ENCODE measurements at places on chromosomes 4 and X.
A peak's percentile ranks its signal among the peaks of the same experiment; 100 is the strongest.

DNA sequence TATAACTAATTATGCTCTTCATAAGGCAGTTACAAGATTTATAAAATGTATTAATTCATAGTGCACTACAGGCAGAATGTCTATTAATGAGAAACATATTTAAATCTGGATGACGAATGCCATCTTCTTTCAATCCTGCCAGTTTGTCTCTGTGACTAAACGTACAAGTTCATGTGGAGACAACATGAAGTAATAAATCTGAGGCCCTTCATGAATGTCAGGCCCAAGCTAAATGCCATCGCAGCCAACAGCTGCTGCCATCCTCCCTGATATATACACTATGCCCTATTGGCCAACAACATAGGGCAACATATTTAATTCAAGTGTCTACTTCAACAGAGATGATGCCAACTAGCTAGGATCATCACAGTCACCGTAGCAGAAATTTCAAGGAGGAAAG, 43.7 kb downstream of the TSPAN5 start:
- DNase-seq, result no peak

- DNase-seq, result no peak
Measured at GRCh38 chr4:69765751-69766150, 5.3 kb upstream of the SULT1B1 start.

DNA sequence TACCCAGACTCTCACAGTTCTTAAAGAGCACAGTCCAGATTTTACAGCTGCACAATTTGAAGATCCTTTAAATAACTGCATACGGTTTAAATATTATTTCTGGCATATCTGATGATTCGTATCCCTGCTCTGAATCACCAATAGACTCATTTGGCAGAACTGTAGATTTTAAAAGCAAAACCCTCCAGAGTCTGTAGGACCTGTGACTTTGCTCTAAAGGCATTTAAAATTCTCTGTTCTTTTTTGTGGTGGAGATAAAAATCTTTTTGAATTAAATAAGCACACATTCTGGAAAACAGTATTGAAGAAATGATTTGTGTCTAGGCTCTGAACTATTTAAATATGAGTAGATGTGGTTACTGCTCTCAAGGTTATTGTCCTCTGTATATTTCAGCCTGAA, 246.2 kb upstream of the PITX2 start:
- no peak for DNase-seq

DNA sequence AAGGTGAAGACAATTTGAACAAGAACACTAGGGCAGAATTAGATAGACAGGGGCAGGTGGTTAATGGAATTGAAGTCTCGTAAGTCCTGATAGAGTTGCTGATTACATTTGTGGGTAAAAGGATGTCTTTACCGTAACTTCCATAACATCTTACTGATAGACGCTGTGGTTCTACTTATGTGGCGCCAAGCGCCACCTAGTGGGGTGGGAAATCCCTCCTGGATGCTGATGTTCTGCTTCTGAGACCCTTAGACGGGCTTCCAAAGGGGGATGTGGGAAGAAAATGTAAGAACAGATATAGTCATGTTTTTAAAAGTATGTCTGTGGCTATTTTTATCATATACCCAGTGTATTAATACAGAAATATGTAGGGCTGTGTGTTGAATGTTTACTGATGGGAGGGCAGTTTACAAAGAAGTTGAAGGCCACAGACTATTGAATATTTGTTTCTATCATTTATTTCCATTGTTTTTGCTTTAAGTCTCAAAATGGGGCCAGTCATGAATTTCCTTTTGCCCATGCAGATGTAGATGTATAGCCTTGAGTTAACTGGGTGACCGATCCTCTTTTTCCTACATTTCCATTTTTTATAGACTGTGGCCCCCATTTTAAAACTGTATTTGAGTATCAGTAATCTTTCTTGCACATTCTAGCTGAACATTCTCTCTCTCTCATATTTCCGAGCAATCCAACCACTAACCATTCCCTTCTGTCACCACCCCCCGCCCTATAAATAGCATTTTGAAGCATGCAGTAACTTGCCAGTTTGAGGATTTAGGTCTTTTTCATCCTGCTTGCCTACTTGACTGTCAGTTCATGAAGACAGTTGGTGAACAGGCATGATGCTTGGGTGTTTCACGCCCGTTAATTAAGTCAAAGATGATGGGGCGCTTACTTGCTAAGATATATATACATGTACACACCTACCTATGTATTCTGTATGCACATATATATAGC, 12.1 kb upstream of the TLR8 start:
- peak; percentile 15 for DNase-seq

DNA sequence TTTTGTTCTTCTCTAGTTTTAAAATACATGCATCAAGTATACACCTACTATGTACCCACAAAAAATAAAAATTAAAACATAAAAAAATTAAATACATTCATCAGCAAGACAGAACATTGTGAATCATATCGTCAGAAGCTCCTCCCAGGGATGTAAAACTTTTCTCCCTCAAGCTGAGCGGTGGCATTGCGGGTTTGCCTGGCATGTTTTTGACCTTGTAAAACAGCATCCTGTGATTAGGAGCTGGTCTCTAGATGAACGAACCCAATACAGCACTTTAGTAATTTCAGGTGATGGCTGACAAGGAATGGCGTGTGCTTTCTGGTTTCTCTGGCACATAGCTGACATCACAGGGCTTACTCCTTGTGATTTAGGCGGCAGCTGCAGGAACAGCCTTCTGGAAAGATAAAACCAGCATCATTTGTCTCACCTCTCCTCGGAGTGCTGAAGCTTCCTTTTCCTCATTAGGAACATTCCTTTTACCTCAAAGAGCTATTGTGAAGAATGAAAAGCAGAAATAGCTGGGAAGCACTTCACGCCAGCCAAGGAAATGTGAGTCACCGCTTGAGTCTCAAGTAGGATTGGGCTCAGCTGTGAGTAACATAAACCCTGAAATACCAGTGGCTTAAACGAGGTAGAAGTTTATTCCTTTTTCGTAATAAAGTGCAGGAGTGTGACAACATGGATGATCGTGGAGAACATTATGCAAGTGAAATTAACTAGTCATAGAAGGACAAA, 44.3 kb downstream of the NYX start:
- no peak for DNase-seq

DNA sequence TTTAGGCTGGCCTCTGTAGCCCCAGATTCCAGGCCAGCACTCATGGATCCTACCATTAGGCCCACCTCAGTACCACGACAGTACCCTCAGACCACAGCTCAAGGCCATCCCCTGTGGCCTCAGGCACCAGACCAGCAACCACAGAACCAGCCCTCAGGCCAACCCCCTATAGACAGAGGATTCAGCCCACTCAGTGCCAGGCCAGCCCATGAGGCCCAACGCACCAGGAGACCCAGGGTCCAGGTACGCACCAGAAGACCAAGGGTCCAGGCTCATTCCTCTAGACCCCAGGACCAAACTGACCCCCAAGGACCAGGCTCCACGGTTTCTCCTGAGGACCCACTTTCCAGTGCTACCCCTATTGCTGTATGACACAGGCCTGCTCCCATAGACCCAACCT, 39.5 kb upstream of the MAGEC2 start:
- DNase-seq, result no peak

DNA sequence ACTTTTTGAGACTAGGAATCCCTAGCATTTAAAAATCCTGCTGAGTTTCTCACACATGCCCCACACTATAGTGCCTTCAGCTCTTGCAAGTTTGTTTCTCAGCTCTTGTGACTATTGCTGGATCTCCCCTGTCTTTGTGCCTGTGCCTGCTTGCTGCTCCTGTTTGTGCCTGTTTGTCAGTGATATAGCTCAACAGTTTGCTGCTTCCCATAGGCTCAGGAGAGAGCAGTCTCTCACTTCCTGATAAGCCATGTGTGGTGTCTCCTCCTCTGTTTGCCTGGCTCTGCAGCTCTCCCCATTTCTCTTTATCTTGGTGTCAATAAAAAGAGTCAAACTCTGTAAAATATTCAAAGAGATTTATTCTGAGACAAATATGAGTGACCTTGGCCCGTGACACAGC, 259.8 kb upstream of the CLNK start:
- DNase-seq, result no peak

DNA sequence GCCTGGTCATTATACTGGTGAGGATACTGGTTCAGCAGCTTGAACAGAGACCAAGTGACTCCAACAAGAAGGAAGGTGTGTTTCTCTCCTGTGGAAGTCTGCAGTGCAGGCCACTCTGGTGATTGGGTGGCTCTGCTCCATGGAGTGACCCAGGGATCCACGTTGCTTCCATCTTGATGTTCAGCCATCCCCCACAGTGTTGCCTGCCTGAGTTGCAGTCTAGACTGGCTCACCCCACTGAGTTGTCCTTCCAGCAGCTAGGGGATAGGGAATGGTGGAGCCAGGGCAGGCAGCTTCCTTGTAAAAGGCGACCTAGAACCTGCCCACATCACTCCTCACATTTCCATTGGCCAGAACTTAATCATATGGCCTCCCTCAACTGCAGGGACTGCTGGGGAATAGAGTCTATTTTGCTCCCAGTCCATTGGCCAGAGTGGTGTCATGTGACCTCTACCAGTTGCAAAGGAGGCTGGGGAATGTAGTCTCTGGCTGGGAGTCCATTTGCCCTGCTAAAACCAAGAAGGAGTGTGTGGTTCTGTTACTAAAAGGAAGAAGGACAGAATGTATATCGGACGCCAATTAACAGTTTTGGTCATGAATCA, 8.0 kb downstream of the MAN2B2 start:
- DNase-seq, result peak; percentile 26

GRCh38 chr4:182348779-182349326, 105.7 kb downstream of the TENM3 start:
- DNase-seq, result no peak

DNA sequence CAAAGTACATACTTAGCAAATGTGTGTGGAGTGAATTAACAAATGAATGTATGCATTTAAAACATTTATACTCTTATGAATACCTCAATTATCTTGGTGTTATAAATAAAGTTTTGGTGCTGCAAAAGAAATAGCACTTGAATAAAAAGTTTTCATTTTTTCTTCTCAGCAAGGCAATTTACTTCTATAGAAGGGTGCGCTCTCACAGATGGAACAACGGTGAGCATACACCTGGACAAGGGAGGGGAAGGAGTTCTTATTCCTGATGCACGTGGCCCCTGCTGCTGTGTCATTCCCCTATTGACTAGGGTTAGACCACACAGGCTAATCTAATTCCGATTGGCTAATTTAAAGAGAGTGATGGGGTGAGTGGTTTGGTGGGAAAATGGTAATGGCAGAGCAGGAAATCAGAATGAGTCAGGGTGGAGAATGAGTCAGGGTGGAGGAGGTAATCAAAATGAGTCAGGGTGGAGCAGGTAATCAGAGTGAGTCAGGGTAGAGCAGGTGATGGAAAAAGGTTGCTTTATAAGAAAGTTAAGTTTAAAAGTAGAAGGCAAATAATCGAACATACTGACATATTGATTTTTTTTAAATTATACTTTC, 28.2 kb upstream of the PGK1 start:
- peak; percentile 64 for DNase-seq

DNA sequence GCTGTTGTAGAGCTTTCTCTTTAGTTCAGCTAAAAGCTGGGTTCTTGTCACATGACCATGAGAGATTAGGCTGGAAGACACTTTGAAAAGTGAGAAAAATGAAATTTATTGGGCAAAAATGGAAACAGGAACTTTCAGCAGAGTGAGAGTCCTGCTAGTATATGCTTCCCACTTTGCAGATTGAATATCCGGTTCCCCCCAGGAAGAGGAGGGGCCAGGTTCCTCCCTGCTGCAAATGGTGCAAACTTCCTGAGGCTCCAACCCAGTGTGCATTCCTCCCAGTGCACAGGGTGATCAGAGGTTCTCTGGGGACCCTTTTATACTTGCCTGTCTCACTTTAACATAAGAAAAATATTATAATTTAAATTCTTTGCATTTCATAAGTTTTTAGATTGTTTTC, 119.9 kb upstream of the SPIN4 start:
- DNase-seq, result no peak

- DNase-seq, result no peak
Measured at GRCh38 chr4:33453436-33453835, 2733.3 kb downstream of the PCDH7 start.

DNA sequence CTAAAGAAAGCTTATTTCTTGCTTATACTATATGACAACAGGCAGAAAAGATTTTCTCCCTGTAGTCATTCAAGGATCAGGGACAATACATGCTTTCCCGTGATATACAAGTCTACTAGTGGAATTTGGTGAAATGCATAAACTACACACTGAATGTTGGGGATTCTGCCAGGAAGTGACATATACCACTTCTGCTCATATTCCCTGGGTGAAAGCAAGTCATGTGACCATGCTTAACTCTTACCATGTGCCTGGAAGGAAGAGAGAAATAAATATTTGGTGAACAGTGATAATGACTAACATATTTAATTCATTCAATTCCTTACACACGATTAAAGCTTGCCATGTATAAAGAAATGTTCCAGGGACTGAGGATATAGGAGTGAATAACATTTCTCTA, 534.6 kb downstream of the PPARGC1A start:
- DNase-seq, result no peak
